ENCODE measurements at places on chromosomes 7 and 10. TPM values are rescaled to one million over a fixed set of nuclear protein-coding genes. Genes with fewer than 3 reads are reported as not detected.

DNMBP gene
- total RNA-seq = 15.9 TPM

CALCR gene
- not detected for total RNA-seq

IFIT5 gene
- total RNA-seq = 3.3 TPM

STEAP1 gene
- 2.1 TPM for total RNA-seq

ZC3HAV1L gene
- total RNA-seq = 29.1 TPM

ACTA2 gene
- total RNA-seq = 5,316 TPM

MSMB gene
- not detected for total RNA-seq

GRCh38 chr7:78514634-78515033 lies 716.1 kb downstream of the PHTF2 start:
- DNase-seq = no peak
- H3K4me1 ChIP-seq = no peaks in the 10 kb centered on the region
- H3K27me3 ChIP-seq = no peaks in the 10 kb centered on the region
- H3K4me3 ChIP-seq = no peak overlapping the region
- no peak overlapping the region for H3K27ac ChIP-seq

DNA sequence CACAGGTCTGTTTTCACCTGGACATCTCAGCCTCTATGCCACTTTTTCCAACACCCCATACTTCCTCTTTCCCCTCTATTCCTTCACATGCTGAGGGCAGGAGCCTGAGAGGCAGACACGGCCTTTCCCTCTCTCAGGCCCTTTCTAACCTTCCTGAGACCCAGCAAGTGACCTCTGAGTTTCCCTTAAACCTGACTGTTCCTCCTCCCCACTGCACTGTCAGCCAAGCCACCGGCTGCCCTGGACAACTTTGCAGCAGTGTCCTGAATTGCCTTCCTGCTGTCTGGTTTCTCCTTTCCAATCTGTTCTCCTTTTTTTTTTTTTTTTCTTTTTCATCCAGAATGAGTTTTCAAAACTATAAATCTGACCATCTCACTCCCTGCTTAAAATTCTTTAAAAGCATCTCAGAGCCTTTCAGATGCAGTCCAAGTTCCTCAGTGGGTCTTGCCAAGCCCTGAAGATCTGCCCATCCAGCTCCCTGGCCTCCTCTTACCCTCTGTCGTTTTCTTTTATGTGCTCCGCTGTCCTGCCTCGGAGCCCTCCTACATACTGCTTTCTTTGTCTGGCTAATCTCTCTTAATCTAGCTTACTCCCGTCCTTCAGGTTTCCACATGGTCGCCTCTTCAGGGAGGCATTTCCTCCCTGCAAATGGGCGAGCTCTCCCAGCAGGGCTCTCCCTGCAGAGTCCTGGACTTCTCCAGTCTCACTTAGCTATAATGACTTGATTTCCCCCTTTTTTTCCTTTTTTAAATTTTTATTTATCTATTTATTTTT lies 30.5 kb downstream of the SLC13A4 start:
- peaks cover 10% of the 10 kb centered on the region for H3K36me3 ChIP-seq
- no peak overlapping the region for H3K27ac ChIP-seq
- H3K4me3 ChIP-seq = no peak overlapping the region
- no peak for DNase-seq
- H3K4me1 ChIP-seq = no peaks in the 10 kb centered on the region

- DNase-seq = no peak
- H3K27ac ChIP-seq = no peak overlapping the region
- no peak overlapping the region for H3K4me3 ChIP-seq
- no peaks in the 10 kb centered on the region for H3K36me3 ChIP-seq
- no peaks in the 10 kb centered on the region for H3K4me1 ChIP-seq
These were observed 435.8 kb upstream of the MTPN start for GRCh38 chr7:136412952-136413351.

- DNase-seq = no peak
- H3K27ac ChIP-seq = no peak overlapping the region
- H3K36me3 ChIP-seq = no peaks in the 10 kb centered on the region
- no peaks in the 10 kb centered on the region for H3K27me3 ChIP-seq
- no peaks in the 10 kb centered on the region for H3K4me1 ChIP-seq
These were observed 227.7 kb upstream of the SEMA3E start for GRCh38 chr7:83876593-83876992.

GRCh38 chr10:124005991-124006392 lies 87.4 kb downstream of the CHST15 start:
- no peak overlapping the region for H3K27ac ChIP-seq
- H3K27me3 ChIP-seq = no peaks in the 10 kb centered on the region
- no peak for DNase-seq

DNA sequence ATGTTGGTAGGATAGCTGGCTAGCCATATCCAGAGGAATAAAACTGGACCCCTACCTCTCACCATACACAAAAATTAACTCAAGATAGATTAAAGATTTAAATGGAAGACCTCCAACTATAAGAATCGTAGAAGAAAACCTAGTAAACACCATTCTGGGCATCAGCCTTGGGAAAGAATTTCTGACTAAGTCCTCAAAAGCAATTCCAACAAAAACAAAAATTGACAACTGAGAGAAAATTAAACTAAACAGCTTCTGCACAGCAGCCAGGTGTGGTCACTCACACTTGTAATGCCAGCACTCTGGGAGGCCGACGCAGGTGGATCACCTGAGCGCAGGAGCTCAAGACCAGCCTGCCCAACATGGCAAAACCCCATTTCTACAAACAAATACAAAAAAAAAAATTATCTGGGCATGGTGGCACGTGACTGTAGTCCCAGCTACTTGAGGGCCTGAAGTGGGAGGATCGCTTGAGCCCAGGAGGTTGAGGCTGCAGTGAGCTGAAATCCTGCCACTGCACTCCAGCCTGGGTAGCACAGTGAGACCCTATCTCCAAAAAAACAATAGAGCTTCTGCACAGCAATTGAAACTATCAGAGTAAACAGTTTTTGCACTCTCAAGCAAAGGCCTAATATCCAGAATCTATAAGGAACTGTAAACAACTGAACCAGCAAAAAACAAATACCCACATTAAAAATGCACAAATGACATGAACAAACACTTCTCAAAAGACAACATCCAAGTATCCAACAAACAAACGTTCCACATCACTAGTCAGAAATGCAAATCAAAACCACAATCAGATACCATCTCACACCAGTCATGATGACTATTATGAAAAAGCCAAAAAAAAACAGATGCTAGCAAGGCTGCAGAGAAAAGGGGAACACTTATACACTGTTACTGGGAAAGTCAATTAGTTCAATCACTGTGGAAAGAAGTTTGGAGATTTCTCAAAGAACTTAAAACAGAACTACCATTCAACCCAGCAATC lies 4.8 kb downstream of the CRPPA start:
- H3K27me3 ChIP-seq = no peaks in the 10 kb centered on the region
- DNase-seq = no peak
- H3K4me3 ChIP-seq = no peak overlapping the region

- no peaks in the 10 kb centered on the region for H3K27me3 ChIP-seq
- H3K4me1 ChIP-seq = no peaks in the 10 kb centered on the region
- H3K36me3 ChIP-seq = no peaks in the 10 kb centered on the region
- no peak overlapping the region for H3K4me3 ChIP-seq
These were observed 35.2 kb downstream of the EEPD1 start for GRCh38 chr7:36188266-36188665.

DNA sequence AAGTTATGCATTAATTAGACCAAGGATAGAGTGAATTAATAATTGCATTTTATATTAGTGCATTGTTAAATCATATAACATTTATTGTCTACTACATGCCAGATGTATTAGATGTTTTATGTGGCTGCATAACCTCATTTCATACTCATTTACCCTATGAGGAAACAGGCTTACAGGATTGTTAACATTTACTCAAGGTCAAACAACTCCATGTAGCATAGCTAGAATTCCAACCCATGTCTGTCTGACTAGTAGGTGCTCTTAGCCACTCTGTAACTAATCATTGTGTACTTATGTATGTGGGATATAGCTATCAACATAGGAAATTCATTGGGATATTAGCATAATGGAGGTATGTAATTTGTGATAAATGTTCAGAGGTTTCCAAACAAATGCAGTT lies 46.3 kb downstream of the PHYHIPL start:
- no peaks in the 10 kb centered on the region for H3K36me3 ChIP-seq
- no peaks in the 10 kb centered on the region for H3K4me1 ChIP-seq
- H3K27ac ChIP-seq = no peak overlapping the region
- DNase-seq = no peak

GRCh38 chr7:122362473-122362872 lies 57.9 kb upstream of the FEZF1 start:
- no peaks in the 10 kb centered on the region for H3K36me3 ChIP-seq
- no peak overlapping the region for H3K4me3 ChIP-seq
- no peaks in the 10 kb centered on the region for H3K4me1 ChIP-seq
- H3K27ac ChIP-seq = no peak overlapping the region

- DNase-seq = no peak
- peaks cover 11% of the 10 kb centered on the region for H3K36me3 ChIP-seq
- peak overlapping the region; percentile 95 for H3K27ac ChIP-seq
- H3K4me1 ChIP-seq = peaks cover 19% of the 10 kb centered on the region
These were observed 782 bp downstream of the IFIT5 start for GRCh38 chr10:89414879-89415821.

DNA sequence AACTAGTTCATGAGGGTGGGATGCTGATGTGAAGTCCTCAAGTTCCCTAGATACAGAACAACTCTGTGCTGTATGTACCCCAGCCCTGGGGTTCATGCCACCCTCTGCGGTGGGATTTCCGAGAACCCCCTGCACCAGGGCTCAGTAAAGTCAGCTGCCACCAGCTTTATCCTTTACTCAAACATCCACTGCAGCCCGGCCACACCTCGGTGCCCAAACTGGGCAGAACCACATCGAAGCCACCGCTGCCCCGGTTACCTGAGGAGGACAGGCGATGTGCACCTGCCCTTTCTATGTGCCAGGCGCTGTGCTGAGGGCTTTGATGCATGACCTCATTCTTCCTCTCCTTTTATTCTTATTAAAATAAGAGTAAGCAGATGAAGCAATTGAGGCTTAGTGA lies 9.9 kb upstream of the CALML5 start:
- DNase-seq = no peak
- H3K27ac ChIP-seq = no peak overlapping the region
- no peak overlapping the region for H3K4me3 ChIP-seq
- H3K36me3 ChIP-seq = no peaks in the 10 kb centered on the region

DNA sequence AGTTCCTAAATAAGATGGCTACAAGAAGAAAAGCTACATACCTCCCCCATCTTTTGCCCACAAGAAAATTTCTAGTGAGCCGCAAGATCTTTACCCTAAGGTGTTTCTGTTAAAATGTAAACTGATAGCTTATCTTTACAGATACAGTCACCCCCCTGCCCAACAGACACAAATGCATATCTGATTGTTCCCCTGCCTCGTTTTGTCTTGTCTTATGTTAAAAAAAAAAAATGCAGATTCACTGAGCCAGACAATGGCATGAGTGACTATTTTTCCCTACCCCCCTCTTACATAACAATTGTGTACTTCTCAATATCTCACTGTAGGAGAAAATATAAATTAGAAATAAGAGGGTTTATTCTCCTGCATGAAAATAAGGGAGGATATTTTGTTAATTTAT lies 8.5 kb downstream of the ZNF138 start:
- no peaks in the 10 kb centered on the region for H3K27me3 ChIP-seq
- peaks cover 21% of the 10 kb centered on the region for H3K36me3 ChIP-seq
- no peak overlapping the region for H3K27ac ChIP-seq
- H3K4me3 ChIP-seq = no peak overlapping the region
- H3K4me1 ChIP-seq = no peaks in the 10 kb centered on the region

DNA sequence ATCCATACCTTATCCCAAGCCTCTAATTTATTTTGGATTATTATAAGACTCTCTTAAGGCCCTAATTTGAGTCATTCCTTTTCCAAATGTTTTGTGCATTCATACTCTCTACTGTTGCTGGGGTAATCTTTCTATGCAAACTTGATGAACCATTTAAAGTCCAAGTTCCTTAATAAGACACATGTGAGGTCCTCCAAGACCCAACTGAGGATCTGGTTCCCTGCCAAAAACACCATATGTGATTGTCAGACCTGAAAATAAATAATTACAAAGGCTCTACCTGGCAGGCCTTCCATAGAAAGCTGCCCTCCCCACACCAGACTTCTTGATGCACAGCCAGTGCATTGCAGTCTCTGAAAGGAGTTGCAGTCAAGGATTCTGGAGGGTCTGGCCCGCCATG lies 257.9 kb upstream of the AKR1E2 start:
- H3K36me3 ChIP-seq = no peaks in the 10 kb centered on the region
- no peak for DNase-seq
- H3K27me3 ChIP-seq = no peaks in the 10 kb centered on the region
- no peak overlapping the region for H3K4me3 ChIP-seq
- H3K4me1 ChIP-seq = no peaks in the 10 kb centered on the region

DNA sequence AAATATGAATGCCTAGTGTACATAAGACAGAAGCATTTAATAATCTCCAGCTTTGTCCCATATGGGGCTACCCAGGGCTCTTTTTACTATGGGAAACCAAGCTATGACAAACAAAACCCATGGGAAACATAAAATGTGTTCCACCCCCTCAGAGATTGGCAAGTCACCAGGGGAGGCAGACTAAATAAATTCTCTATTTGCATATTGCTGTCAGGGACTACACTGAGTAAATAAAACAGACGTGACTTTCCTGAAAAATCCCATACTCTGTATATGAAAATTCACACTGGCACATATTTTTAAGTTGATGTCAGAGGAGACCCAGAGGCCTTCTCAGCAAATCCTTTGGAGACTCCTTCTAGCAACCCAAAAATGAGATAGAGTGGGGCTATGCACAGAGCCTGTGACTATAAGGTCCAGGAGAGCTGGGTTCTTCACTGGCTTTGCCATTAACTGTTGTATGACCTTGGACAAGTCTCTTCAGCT lies 44.0 kb upstream of the HPSE2 start:
- H3K4me1 ChIP-seq = no peaks in the 10 kb centered on the region
- H3K4me3 ChIP-seq = no peak overlapping the region
- H3K27ac ChIP-seq = no peak overlapping the region
- H3K27me3 ChIP-seq = no peaks in the 10 kb centered on the region
- DNase-seq = no peak
- no peaks in the 10 kb centered on the region for H3K36me3 ChIP-seq

- no peaks in the 10 kb centered on the region for H3K36me3 ChIP-seq
- H3K4me1 ChIP-seq = peaks cover 5% of the 10 kb centered on the region
- no peak overlapping the region for H3K27ac ChIP-seq
- H3K4me3 ChIP-seq = no peak overlapping the region
- H3K27me3 ChIP-seq = no peaks in the 10 kb centered on the region
These were observed 355.1 kb downstream of the AUTS2 start for GRCh38 chr7:69953136-69954067.

- no peak overlapping the region for H3K27ac ChIP-seq
- H3K27me3 ChIP-seq = no peaks in the 10 kb centered on the region
- H3K4me3 ChIP-seq = no peak overlapping the region
- no peak for DNase-seq
These were observed 81.9 kb downstream of the DNMBP start for GRCh38 chr10:99927721-99928280.

- H3K27me3 ChIP-seq = no peaks in the 10 kb centered on the region
- no peak for DNase-seq
- H3K4me1 ChIP-seq = no peaks in the 10 kb centered on the region
- H3K4me3 ChIP-seq = no peak overlapping the region
- H3K36me3 ChIP-seq = no peaks in the 10 kb centered on the region
These were observed 47.8 kb upstream of the JAZF1 start for GRCh38 chr7:28228396-28228795.

Data from ascending aorta (tissue), 2 donors.